Activated CD4-positive, CD25-positive, alpha-beta regulatory T cell treated with anti-CD3 and anti-CD28 coated beads, Interleukin-2, amount 50 U/mL, for 72 hours (primary cell): ENCODE measurements at places on chromosomes 3 and 15.

- no peak for DNase-seq
These were observed 203.8 kb upstream of the MCTP2 start for GRCh38 chr15:94027581-94027980.

DNA sequence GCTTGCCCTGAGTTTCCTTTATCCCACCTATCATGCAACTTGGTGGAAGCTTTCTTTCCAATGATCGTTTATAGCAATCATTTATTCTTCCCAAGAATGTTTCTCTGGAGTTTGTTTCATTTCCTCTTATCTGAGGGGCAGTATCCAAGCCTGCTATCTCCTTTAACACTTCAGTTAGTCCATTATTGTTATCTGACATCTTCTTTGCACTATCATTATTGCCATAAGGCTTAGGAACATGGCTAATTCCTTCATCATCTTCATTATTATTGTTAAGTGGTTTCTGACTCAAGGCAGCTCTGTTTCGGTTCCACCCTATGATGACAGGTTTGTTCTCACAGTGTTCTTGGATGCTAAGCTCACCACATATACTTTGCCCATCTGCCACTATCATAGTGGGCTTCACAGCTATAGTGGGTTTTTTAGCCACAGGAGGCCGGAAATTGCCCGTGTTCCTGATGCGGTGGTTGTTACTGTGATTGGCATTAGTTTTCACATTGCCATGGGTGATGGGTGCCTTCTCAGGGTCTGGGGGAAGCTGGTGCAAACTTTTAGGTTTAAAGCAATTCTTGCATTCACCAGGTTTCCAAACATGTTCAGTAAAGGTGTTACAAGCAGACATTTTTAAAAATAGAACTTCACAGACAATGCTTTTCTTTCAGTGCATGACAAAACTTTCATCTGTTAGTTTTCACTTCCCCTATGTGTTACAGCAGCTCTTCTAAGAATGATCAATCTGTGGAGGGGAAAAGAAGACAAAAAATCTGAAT, 110.6 kb upstream of the TSPAN3 start:
- no peak for DNase-seq

DNA sequence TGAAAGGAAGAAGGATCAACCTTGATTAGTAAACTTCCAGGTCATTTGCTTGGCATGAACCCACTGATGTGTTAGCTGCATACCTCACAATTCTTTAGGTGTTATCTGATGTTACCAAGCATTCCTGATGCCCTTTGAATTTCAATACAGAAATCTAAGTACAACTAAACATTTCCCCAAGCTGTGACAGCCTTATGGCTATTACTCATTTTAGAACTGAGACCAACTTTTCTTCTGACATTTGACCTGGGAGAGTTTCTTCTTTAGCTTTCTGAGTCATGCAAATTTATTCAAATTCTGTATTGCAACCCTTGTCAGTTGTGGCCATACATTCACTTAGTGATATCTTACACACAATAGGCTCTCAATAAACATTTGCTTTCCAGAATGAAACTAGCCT, 124.3 kb downstream of the TIGIT start:
- no peak for DNase-seq

GRCh38 chr3:162702768-162703385, 1206.3 kb downstream of the OTOL1 start:
- DNase-seq: no peak

GRCh38 chr15:63441266-63441665, 59.6 kb upstream of the CA12 start:
- DNase-seq: no peak

DNA sequence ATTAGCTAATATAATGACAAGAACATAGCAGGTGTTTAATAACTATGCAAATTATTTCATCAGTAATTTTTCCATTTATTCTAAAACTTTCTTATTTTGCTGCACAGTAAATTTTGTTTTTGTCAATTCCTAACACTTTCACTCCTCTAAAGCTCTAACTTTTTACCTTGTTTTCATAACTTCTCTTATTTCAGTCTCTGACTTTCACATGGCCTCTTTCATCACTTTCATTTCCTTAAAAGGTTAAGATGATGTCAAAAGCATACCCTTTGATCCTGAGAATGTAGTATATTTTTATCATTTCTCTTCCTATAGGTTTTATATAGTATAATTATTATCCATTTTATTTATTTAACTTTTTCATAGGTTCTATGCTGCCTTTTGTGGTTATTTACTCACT, 1325.8 kb upstream of the ALCAM start:
- no peak for DNase-seq

GRCh38 chr15:93360976-93361375, 272.0 kb upstream of the RGMA start:
- no peak for DNase-seq

DNA sequence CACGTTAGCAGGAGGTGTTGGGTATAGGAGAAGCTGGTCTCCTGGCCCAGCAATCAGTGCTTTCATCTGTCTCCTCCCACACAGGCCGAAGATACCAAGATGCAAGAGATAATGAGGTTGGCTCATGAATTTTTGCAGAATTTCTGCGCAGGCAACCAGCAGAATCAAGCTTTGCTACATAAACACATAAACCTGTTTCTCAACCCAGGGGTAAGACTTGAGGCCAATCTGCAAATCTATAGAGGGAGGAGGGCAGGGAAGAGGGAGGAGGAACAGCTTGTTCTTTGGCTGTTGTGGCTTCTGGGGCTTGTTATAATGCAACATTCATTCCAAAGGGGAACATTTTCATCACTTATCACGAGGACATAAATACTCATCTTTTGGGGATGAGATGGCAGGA, 195.3 kb downstream of the ITPR1 start:
- DNase-seq: no peak

DNA sequence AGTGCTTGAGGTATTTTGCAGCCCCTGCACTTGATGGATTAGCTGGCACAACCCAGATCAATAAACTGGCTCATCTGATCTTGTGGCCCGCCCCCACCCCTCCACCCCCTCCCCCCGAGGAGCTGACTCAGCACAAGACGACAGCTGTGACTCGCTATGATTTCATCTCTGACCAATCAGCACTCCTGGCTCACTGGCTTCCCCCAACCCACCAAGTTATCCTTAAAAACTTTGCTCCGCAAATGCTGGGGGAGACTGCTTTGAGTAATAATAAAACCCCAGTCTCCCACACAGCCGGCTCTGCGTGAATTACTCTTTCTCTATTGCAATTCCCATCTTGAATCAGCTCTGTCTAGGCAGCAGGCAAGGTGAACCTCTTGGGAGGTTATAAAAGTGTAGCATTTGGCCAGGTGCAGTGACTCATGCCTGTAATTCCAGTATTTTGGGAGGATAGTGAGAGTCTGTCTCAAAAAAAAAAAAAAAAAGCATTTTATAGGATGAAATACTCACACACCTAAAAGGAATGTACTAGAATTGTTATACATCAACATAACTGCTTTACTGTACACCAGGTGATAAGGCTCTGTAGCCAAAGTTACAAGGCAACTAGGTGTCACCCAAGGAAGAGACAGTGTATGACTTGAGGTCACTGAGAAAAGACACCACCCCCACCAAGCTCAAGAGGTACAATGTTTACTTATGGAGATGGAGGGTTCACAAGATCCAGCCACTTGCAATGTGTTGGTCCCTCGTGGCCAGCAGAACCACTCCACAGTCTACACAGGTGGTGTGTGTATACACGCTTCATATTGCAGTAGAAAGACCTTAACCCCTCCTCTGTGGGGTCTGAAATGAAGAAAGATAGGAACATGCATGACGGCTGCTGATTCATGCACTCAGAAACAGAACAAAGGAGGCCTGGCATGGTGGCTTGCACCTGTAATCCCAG, 8.6 kb downstream of the ZNF445 start:
- DNase-seq: no peak

- no peak for DNase-seq
These were observed 52.2 kb upstream of the STXBP5L start for GRCh38 chr3:120855665-120856437.

DNA sequence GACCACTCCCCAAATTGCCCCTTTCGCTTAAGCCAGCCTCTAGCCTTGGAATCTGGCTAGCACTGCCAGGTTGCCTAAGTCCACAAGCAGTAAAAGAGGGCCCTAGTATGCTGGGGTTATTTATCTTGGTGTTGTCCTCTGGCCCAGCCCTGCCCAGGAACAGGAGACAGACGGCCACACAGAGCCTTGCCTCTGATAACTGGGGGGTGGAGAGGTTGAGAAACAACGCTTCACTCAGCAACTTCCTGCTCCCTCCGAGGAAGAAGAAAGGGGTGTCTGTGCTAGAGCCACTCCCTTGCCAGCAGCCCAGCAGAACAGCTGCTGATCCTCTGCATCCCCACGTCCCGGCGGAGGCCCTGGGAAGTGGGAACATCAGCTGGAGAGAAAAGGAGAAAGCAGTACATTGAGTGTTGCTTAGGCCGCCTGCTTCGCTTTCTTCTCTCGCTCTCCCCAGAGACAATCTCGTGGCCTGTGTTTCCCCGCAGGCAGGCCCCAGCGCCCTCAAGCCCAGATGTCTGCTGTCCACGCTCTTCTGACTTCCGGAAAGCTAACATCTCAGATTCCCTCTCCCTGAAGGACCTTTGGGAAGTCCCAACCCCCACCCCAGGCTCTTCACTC, 22.6 kb upstream of the C3orf70 start:
- no peak for DNase-seq

GRCh38 chr15:45254405-45254804, 2.4 kb downstream of the SLC28A2 start:
- no peak for DNase-seq
